ENCODE measurements at places on chromosomes 7 and 10.

GRCh38 chr7:135998081-135998480, 20.9 kb upstream of the MTPN start:
- no peak for DNase-seq

- peak; percentile 75 for DNase-seq
These were observed 132.7 kb downstream of the ELAPOR2 start for GRCh38 chr7:86926732-86927131.

GRCh38 chr7:41403291-41403690, 299.6 kb downstream of the INHBA start:
- DNase-seq: no peak

GRCh38 chr7:98334081-98334480, 52.6 kb downstream of the BRI3 start:
- no peak for DNase-seq

GRCh38 chr7:142789441-142789840, 18.7 kb downstream of the PRSS2 start:
- DNase-seq: no peak

GRCh38 chr10:124935946-124936345, 6.0 kb upstream of the ZRANB1 start:
- no peak for DNase-seq

GRCh38 chr10:100670828-100671479, 74.4 kb upstream of the PAX2 start:
- DNase-seq: no peak

DNA sequence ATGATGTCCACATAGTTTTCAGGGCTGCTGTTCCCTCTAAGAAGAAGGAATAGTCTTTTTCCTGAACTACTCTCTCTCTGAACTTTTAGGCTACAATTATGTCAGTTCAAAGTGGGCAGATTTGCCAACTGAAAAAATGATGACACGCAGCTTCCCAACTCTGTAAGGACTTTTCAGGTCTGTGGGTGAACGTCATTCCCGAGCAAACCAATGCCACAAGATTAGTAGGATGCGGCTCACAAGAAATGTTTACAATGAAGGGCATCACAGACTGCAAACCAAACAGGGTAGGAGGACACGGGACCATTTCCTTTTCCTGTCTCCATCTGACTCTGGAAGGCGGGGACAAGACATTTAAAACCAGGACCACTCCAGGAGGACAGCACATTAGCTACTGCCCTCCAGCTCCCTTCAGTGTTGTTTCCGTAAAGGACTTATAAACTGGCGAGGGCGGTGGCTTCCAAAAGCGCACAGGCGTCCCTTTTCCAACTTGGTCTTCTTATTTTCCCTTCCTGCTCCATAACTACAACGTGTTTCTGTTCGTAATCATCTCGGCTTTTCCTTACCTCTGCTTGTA, 539 bp upstream of the MKLN1 start:
- DNase-seq: peak; percentile 73

DNA sequence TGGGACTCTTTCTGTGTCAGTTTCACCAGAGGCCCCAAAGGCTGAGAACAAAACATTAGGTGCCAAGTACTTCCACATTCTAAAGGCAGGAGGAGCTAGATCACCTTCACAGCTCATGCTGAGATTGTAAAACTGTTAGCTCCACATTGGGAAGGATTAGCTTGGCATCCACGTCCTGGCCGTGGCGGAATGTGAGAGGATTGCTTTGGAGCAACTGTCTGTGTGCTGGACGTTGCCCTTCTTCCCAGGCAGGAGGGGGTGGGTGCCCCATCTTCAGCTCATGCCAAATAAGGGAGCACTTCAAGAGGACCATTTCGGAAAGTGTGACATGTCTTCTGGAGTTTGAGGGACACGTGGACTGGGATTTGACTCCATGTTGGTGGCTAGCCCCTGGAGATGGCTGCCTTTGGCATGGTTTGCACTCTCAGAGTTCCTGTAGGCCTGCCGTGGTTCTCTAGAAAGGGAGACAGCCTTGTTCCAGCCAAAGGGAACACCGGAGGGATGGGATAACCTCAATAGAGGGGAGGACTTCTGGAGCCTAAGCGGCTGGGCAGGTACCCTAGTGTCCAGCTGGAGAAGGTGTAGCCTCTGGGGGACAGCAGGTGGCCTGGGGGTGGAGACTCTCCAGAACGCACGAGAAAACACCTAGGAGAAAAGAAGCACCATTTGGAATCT, 19.9 kb upstream of the FMC1 start:
- DNase-seq: no peak

DNA sequence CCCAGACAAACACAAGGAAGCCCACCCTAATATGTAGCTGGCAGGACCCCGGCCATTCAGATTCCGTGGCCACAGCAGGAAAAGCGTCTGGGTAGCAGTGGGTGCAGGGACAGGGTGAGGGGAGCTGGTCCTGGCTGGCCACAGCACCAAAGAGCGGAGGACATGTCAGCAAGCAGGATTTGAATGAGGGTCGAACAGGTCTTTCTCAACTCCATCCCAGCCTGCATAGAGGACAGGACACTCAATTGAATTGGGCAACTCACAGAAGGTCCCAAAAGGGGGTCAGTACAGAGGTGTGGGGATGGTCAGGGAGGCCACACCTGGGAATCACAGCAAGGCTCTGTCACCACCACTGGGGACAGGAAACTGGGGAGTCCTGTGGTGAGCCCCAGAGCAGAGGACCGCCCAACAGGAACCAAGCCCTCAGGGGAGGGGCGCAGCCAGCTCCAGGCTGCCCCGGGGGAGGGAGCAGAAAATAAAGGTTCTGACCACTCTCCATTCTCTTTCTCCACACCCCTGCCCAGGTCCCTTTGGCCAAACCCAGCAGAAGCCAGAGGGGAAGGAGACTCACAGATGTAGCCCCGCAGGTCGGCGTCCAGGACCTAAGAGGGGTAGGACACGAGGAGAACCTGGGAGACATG, 108.7 kb upstream of the PPP2R2D start:
- DNase-seq: no peak

- DNase-seq: peak; percentile 29
These were observed 271.6 kb downstream of the GFRA1 start for GRCh38 chr10:116001262-116001857.

- DNase-seq: peak; percentile 73
These were observed 31.7 kb downstream of the PAPOLB start for GRCh38 chr7:4830176-4830575.

- no peak for DNase-seq
These were observed 10.0 kb upstream of the DDIT4 start for GRCh38 chr10:72263613-72264241.
